ENCODE measurements at places on chromosomes 4 and X. TPM values are rescaled to one million over a fixed set of nuclear protein-coding genes. Genes with fewer than 3 reads are reported as not detected.

GRCh38 chr4:23388255-23388654 lies 501.6 kb downstream of the PPARGC1A start:
- no peak for DNase-seq

Gene AMER1
- total RNA-seq: 6.5 TPM

GRCh38 chr4:74391890-74392475 lies 27.0 kb downstream of the EREG start:
- no peak for DNase-seq

GRCh38 chr4:112818594-112818965 lies 181.6 kb downstream of the LARP7 start:
- peak; percentile 60 for DNase-seq

DNA sequence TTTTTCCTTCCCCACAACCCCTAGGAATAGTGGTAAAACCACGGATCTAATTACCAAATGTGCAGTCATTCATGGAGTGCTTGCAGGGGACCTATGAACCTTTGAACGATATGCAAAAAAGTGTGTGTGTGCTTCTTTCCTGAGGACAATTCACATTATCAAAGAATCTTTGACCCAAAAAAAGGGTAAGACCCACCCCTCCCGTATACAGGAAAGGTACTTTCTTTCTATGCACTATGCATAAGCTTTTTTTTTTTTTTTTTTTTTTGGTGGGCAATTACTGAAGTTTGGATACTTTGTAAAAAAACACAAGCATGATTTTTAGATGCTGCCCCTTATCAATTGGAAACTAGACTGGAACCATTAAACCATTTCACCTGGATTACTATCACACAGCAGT lies 31.4 kb downstream of the SPRY1 start:
- DNase-seq: no peak

Gene ARHGAP36
- not detected for total RNA-seq

Gene IGBP1
- total RNA-seq: 30.5 TPM

DNA sequence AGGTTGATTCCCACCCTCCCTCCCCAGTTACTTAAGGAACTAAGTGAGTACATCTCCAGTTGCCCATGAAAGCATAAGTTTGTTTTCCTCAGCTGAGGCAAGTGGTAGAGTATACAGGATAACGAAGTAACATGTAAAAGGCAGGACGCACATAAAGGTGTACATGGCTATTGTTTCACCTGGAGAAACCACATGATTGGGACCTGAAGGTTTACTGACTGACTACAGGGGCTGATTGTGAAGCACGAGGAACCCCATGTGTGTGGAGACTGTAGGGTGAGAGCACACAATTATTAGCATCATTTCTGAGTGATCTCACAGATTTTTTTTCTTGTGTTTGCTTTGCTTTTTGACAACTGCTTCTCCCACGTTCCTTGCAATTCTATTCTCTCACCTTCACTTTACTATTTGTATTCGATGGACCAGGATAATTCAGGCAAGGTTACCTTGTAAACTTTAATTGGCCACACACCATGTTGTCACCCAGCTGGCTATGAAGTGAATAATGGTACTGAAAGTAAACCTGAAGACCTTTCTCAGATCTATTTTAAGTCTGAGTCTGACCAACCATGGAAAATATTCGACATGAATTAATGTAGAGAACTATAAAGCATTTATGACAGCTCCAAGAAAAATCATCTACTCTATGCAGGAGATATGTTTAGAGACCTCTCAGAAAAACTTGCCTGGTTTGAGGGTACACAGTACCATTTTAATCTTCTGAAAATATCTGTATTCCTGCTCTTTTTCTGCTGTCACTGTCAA lies 102.5 kb upstream of the MYOZ2 start:
- no peak for DNase-seq

- no peak for DNase-seq
Observed at GRCh38 chrX:129956765-129957164, 25.7 kb upstream of the BCORL1 start.

GRCh38 chr4:90960433-90960832 lies 833.2 kb downstream of the CCSER1 start:
- no peak for DNase-seq

- DNase-seq: no peak
Observed at GRCh38 chr4:80918004-80918403, 112.5 kb upstream of the BMP3 start.

- DNase-seq: no peak
Observed at GRCh38 chr4:86718152-86718551, 124.0 kb downstream of the PTPN13 start.

DNA sequence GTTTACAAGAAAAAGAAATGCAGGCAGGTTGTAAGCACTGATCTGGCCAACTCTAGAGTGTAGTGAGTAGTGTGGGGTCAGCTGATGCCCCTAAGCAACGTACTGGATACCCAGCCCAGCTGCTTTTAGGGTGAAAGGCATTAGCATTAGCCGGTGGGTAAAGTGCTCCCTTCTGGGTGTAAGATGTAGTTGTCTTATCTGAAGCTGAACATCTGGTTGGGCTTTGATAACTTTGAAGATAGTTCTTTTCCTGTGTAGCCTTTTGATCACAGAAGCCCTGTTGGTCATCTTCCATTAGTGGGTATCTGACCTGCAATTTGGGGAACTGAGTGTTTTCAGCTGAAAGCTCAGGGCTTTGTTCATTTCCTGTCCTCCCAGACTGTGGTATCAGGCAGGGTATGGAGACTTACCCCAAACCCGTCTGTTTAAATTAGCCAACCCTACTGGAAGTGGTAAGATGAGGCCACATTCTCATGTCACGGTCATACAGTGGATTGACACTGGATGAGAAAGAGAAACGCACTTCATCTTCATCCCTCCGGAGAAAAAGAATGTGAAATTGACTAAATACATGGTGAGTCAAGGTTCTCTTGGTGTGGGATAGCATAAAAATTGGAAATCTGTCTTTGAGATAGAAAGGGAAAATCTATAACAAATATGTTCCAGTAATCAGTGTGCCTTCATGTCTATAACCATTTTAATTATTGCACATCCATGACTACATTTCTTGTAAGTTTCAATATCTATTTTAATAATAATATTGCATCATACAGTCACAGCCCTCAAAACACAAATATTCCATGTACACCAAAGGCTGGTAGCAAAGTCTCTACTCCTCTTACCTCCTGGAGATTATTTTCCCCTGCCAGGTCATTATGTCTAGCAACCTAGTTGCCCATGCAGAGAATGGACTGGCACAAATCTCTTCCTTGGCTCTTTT lies 8.7 kb downstream of the RHOH start:
- peak; percentile 87 for DNase-seq

Gene BEX1
- not detected for total RNA-seq

DNA sequence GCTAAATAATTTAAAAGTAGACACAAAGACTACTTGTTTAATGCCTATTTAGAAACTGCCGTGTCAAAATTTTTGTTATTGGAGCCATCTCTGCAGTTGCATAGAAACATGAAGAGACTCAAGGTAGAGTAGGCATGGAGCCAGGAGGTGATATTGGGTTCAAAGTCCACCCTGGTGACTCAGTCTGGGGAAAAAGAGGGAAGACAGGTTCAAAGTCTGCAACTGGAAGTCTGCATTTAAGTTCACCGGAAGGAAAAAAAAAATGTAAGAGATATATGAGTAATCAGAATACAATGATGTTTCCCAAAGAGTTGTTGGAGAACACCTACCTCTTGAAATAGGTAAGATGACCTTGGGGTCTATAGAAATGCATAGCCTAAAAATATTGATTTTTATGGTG lies 67.4 kb upstream of the QRFPR start:
- no peak for DNase-seq

GRCh38 chrX:74492720-74493201 lies 71.5 kb downstream of the SLC16A2 start:
- DNase-seq: peak; percentile 52

DNA sequence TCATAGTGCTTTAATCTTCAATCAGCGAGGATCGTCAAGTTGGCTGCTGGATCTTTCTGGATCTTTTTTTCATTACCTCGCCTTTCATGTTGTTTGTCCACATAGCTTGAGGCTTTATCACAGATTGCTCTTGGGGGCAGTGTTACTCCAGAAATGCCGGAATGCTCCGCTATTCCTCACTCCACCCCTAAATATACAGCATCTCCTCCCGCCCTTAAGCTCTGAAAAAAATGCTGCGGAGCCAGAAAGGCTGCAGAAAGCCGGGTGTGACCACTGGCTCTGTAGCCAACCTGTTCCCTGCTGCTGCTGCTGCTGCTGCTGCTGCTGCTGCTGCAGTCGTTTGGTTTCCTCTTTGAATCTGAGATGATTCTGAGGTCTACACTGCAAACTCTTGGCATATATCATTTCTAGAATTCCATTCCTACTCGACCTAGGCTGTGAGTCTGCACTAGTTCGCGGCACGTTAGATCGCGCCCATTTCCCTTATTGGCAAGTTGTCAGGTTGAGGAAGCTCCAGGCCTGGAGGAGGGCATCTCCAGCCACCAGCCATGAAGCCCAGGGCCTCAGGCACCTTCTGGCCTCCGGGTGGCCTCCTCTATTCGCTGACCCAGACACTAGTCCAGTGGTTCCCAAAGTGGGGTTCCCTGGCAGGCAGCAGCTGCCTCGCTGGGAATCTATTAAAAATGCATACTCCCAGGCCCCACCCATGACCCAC lies 34.2 kb downstream of the WDR13 start:
- peak; percentile 92 for DNase-seq

Gene NEUROG2
- 0.16 TPM for total RNA-seq

Gene NXF2
- total RNA-seq: not detected
